Upper lobe of right lung (tissue), 1 donor: ENCODE measurements at places on chromosomes 11 and 22. TPM values are rescaled to one million over a fixed set of nuclear protein-coding genes. Genes with fewer than 3 reads are reported as not detected.
A peak's percentile ranks its signal among the peaks of the same experiment; 100 is the strongest.

Gene IGHMBP2
- 20.3 TPM for total RNA-seq

- no peak overlapping the region for H3K4me3 ChIP-seq
- H3K36me3 ChIP-seq, result no peaks in the 10 kb centered on the region
- H3K27me3 ChIP-seq, result no peaks in the 10 kb centered on the region
- H3K27ac ChIP-seq, result no peak overlapping the region
Observed at GRCh38 chr11:34305193-34305592, 52.6 kb downstream of the ABTB2 start.

DNA sequence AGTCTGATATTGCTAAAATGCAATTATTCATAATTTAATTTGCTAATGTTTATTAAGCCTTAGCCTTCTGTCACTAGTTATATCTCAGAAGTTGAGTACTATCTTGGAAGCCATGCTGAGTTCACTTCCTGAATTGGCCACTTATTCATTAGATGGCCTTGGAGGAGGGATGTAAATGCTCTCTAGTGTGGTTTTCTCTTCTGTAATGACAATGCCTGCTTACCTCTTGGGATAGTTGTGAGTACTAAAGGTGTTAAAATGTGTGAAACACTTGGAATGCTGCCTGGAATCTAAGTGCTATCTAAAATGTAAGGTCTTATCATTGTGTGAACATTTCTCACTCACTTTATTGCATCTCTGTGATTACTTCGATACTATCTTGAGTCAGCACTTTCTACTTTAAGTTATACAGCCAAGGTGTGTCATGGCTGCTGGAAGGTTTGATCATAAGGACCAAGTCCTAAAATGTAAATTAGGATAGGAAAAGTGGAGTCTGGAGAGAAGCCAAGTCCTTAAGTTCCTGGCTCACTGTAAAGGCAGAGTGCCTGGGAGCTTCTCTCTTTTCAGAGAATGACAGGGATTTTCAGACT lies 12.4 kb downstream of the GLYATL2 start:
- H3K27ac ChIP-seq, result no peak overlapping the region
- no peak for DNase-seq
- H3K36me3 ChIP-seq, result no peaks in the 10 kb centered on the region
- no peaks in the 10 kb centered on the region for H3K4me1 ChIP-seq

GRCh38 chr11:102800767-102801166 lies 2.8 kb upstream of the MMP1 start:
- no peaks in the 10 kb centered on the region for H3K36me3 ChIP-seq
- no peak overlapping the region for H3K4me3 ChIP-seq
- no peak for DNase-seq

GRCh38 chr11:541433-541885 lies 4.1 kb downstream of the LRRC56 start:
- H3K36me3 ChIP-seq, result no peaks in the 10 kb centered on the region
- peak; percentile 63 for DNase-seq
- no peak overlapping the region for H3K27ac ChIP-seq
- H3K4me1 ChIP-seq, result peaks cover 14% of the 10 kb centered on the region
- H3K4me3 ChIP-seq, result no peak overlapping the region
- H3K27me3 ChIP-seq, result no peaks in the 10 kb centered on the region
